ENCODE measurements at places on chromosomes 7 and 10.
A peak's percentile ranks its signal among the peaks of the same experiment; 100 is the strongest.

- DNase-seq = peak; percentile 15
Measured at GRCh38 chr7:147432079-147432478, 1158.5 kb upstream of the C7orf33 start.

- DNase-seq = peak; percentile 7
Measured at GRCh38 chr7:129644634-129645230, 33.2 kb downstream of the NRF1 start.

GRCh38 chr10:20521186-20521585, 375.9 kb downstream of the NEBL start:
- no peak for DNase-seq

GRCh38 chr10:116097239-116097784, 175.7 kb downstream of the GFRA1 start:
- DNase-seq = no peak

GRCh38 chr10:108771106-108771505, 1152.2 kb downstream of the XPNPEP1 start:
- no peak for DNase-seq

DNA sequence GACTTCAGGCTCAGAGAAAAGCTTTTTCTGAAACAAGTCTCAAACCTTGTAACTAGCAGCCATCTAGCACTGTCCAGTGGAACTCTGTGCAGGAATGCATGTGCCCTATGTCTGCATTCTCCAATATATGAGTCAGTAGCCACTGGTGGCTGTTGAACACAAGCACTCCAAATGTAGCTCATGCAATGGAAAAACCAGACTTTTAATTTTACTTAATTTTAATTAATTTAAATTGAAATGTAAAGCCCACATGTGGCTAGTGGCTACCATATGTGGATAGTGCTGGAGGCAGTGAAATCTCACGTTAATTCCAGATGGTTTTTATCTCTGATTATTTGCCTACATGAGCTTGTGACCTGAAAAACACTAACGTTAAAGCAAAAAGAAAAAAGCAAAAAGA, 225.1 kb downstream of the GATA3 start:
- no peak for DNase-seq

GRCh38 chr7:95843286-95843685, 70.9 kb downstream of the DYNC1I1 start:
- no peak for DNase-seq

GRCh38 chr10:94192974-94193373, 169.8 kb downstream of the NOC3L start:
- no peak for DNase-seq

DNA sequence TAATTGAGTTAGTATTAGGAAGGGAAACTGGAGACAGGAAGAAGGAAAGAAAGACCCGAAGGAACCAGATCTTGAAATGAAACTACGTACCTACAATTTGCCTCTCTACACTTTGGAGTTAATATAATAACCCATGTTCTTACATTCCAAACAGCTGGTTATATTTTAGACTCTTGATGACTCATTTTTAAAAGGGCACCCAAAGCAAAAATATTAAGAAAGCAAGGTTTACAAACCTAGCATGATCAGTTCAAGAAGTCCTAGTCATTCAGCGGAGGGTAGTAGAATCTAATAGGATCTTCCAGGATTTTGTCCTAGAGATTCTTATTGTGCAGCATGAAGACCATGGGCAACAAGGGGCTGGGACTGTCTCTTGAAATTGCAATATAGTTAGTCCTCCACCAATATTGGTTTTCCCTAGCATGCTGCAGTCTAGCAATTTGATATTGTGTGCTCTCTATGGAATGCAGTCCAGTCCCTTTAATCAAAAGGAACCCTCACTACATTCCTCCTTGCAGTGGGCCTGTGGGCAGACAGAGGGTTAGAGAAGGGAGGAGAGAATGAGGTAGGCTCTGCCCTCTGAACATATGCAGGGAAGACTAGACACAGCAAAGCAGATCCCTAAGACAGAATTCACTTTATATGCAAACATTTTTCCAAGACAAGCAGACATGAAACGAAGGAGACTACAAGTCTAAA, 230.3 kb downstream of the INHBA start:
- no peak for DNase-seq

GRCh38 chr7:68922850-68923249, 675.4 kb upstream of the AUTS2 start:
- no peak for DNase-seq

- no peak for DNase-seq
Measured at GRCh38 chr7:110664803-110665202, 426.1 kb upstream of the LRRN3 start.

DNA sequence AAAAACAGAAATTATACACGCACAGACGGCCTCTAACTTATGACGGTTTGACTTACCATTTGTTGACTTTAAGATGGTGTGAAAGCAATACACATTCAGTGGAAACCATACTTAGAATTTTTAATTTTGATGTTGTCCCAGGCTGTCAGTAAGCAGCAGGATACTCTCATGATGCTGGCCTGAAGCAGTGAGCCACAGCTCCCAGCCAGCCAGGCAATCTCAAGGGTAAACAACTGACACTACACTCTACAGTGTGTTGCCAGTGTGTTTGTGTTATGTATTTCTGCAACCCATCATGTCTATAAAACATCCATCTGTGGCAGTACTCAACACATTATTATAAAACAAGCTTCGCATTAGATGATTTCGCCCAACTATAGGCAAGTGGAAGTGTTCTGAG, 747.5 kb downstream of the NRG3 start:
- DNase-seq = no peak

DNA sequence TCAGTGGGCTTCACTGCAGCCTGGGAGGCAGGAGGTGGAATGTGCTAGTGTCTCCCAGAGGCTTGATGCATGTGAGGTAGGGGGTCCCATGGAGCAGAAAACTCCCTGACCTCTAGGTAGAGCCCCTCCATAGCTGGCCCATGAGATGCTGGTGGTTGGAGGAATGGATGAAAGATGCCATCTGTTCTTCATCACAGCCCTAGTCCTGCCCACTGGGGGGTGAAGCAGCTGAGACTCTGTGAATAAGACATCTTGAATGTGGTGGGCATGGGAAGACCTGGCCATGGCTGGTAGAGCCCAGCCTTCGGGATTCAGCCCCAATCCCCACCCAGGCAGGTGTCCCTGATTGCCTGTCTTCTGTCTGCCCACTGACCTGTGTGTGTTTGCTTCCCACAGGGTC, 92.5 kb downstream of the COL13A1 start:
- no peak for DNase-seq

DNA sequence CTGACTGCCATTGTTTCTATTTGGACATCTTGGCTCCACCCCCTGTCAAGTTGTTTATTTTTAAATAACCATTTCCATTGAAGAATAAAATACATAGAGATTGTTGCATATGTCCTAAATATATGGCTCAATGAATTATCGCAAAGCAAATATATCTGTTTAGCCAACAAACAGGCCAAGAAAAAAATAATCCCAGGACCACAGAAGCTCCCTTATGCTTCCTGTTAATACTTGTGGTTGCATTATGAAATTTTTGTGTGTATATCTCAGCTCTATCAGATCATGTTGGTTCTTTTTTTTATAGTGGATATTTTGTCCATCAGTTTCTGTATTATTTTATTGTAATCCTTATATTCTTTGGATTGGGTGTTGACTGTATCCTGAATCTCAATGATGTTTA, 53.4 kb upstream of the CYP2C8 start:
- DNase-seq = no peak

GRCh38 chr10:98168147-98168546, 33.7 kb downstream of the R3HCC1L start:
- no peak for DNase-seq

DNA sequence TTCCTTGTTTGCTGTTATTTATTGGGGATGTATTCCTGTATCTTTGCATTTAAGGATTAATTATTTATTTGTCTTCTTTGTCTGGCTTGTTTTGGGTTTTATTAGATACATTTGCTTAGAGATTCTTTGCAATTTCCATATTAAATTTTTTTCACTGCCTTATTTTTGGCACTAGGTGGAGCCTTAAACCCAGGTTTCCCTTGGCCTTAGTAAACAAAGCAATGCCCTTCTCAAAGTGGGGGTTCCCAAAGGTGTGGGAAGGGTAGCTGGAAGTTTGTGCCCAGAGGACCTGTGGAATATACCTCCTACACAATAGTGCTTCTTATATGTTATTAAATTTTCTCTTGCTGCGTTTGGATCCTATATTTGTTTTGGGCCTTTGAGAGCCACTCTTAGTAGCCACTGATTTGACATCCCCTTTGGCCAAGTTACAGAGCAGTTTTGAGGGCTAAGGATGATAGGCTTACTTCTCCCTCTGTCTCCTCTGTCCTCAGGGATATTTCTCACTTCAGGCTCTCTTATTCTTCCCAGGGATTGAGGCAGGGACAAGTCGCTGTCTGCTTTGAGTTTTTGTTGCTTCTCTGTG, 162.3 kb downstream of the ITGB1 start:
- DNase-seq = no peak

- no peak for DNase-seq
Measured at GRCh38 chr10:78049851-78050250, 16.2 kb downstream of the RPS24 start.

DNA sequence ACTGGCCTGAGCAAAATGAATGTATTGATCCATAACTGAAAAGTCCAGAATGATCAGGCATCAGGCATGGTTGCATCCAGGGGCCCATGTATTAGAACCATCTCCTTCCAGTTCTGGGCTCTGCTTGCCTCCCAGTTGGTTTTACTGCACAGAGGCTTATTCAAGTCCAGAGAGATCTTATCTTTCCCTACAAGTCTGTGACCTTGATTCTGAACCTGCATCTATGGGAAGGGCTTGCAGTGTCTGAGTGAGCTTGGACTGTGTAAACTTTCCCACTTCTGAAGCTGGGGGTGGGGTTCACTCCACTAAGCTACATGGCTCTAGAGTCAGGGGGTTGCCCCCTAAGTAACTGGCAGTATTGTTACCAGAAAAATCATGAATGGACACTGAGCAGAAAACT, 136.2 kb downstream of the TCF7L2 start:
- no peak for DNase-seq

DNA sequence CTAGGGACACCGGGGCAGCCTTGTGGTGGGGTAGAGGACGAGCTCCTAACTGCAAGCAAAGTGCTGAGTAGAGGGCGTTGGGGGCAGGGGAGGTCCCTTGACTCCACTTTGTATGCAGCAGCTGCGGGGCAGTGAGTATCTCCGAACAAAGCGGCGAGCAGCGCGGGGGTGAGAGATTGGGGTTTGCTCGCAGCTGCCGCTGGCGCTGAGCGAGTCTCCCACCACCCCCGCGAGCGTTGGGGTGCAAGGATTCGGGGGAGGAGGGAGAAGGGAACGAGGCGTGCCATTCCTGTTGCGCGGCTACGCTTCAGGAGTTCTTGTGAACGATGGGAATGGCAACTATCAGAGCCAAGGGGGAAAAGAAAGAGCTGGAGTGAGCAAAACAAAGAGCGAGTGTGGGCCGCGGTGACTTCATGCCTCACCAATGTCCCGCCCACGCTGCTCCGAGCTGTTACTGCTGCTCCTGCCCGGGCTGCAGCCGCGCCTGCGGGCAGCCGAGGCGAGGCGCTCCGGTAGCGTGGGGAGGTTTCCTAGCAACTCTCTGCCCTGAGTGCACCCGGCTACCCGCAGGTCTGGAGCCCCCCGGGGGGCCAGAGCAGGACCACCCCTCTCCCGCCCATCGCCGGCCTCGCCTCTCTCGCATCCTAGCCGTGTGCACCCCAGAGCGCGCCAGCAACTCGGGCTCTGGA, at the start of gene ITGB8:
Gene ITGB8 (plus strand): TSS at position 662 of the 689 bp plus-strand sequence. CDS start 907 bp downstream, outside the sequence.
- DNase-seq = peak; percentile 65

- DNase-seq = no peak
Measured at GRCh38 chr7:144384071-144384470, 19.4 kb downstream of the NOBOX start.

DNA sequence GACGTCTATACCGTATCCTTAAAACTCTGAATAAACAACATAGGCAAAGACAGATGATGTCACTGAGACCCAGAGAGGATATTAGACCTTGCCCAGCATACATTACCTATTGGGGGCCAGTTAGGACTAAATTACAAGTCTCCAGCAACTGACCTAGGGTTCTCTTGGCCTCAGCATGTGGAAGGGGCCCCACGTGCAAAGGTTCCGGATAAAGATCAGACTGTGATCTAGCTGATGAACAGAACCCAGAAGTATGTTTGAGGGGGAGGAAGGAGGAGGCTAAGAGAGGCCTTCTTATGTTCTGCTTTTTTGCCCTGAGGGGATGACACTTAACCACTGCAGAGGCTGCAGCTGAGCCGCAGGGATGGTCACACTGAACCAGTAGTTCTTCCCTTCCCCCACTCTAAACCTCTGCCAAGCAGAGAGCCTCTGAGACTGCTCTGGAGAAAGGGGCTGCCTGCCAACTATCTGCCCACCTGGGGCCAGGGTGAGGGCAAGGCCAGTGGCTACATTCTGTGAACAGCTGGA, 24.0 kb upstream of the KMT2C start:
- DNase-seq = no peak

GRCh38 chr10:92822060-92822634, 26.2 kb upstream of the EXOC6 start:
- DNase-seq = no peak

GRCh38 chr10:12195281-12195602, 449 bp downstream of the NUDT5 start:
- no peak for DNase-seq

- no peak for DNase-seq
Measured at GRCh38 chr10:125252937-125253336, 92.6 kb upstream of the CTBP2 start.

GRCh38 chr7:2181077-2181854, 51.5 kb downstream of the MAD1L1 start:
- no peak for DNase-seq

DNA sequence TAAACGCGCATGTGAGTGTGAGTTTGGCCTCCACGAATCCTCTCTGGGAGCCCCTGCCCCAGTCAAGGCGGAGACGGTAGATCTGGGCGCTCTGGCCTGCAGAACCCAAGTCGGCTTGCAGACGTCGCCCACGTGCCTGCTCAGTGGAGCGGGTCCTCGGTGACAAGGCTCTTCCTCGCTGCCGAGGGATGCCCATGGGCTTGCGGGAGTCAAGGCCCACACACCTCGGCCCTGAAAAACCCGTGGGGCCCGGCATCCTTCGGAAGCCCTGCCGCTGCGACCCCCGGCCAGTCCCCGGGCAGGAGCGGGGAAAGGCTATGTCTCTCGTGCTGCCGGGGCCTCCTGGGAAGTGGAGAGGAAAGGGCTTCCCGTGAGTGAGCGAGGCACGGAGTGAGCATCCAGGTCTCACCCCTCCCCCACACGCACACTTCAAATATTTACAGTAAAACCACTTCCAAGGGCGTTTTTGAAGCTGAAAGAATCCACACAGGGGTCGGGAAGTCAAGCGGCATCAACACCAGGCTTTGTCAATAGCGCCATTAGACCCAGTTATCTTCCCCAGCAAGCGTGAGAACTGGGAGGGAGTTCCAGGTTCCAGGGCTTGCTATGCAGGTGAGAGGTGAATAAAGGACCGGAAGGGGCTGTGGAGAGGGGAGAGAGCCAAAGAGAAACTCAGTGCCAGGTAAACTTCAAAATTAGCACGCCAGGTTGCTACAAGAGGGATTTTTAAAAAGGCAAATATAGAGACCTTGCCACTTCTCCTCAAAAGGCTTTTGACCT, 1.1 kb upstream of the MNX1 start:
- no peak for DNase-seq

- DNase-seq = no peak
Measured at GRCh38 chr7:84675633-84676034, 481.0 kb upstream of the SEMA3A start.

All from endothelial cell (in vitro differentiated cells).